ENCODE measurements at places on chromosomes 11 and 22.

DNA sequence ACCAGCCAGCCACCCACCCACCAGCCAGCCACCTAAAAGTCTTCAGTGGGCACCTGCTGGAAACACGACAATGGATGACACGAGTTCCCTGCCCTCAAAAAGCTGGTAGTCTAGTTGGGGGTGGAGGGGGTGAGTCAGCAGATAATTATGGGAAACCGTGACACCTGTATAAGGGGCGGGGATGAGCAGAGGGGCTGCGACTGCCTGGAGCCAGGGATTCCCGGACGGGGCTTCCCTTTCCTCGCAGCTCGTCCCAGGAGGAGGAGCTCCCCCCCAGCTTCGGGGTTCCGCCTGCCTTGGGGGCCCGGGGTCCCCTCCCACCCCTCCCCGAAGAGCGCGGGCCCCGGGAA, 2.3 kb upstream of the RTN4RL2 start:
- no peak for DNase-seq

DNA sequence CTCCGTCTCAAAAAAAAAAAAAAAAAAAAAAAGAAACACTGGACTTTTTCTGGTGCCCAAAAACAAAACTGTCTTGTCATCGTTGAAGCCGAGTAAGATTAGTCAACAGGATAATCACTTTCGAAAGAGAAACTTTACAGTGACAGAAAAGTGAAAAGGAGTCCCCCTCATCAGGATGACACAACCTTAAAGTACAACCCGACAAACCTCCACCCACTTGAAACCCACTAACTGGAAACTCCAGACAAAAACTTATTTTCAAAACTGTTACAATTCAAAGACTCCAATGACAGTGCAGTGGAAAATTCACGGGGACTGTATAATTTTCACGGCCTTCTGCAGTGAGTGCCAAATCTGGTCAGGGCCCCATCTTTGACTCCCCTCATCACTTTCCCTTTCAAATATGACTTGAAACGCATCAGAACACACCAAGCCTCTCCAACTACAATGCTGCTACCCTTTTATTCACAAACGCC, 1.3 kb downstream of the DENND5A start:
- DNase-seq, result no peak

DNA sequence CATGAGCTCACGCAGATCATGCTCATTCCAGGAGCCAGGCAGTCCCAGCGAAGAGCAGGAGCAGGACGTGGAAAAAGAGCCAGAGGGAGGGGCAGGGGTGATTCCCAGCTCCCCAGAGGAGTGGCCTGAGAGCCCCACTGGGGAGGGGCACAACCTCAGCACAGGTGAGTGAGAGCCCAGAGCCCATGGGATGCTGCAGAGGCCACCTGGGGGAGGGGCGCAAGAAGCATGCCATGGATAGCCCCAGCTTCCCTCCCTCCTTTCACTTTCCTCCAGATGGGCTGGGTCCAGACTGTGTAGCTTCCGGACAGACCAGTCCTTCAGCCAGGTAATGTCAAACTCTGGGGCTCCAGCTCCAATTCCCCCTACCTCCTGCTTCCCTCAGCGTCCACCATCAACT, 6.2 kb downstream of the SMTNL1 start:
- no peak for DNase-seq

DNA sequence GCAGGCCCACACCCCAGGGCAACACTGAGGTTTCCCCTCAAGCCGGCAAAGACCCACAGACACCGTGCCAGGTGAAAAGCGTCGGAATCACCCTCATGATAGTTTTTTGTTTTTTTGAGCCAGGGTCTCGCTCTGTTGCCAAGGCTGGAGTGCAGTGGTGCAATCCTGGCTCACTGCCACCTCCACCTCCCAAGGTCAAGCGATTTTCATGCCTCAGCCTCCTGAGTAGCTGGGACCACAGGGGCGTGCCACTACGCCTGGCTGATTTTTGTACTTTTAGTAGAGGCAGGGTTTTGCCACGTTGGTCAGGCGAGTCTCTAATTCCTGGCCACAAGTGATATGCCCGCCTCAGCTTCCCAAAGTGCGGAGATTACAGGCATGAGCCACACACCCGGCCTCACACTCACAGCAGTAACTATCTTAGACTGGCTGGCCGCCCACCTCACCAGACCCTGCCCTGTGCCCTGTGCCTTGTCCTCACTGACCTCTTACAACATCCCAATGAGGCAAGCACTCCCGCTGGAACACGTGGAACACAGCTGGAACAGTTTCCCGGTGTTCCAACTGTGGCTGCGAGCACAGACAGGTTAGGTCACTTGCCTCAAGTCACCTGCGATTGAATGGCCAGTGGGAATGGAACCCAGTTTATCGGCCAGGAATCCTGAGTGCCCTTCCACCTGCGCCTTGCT, 21.1 kb downstream of the LRRC10B start:
- DNase-seq, result no peak

DNA sequence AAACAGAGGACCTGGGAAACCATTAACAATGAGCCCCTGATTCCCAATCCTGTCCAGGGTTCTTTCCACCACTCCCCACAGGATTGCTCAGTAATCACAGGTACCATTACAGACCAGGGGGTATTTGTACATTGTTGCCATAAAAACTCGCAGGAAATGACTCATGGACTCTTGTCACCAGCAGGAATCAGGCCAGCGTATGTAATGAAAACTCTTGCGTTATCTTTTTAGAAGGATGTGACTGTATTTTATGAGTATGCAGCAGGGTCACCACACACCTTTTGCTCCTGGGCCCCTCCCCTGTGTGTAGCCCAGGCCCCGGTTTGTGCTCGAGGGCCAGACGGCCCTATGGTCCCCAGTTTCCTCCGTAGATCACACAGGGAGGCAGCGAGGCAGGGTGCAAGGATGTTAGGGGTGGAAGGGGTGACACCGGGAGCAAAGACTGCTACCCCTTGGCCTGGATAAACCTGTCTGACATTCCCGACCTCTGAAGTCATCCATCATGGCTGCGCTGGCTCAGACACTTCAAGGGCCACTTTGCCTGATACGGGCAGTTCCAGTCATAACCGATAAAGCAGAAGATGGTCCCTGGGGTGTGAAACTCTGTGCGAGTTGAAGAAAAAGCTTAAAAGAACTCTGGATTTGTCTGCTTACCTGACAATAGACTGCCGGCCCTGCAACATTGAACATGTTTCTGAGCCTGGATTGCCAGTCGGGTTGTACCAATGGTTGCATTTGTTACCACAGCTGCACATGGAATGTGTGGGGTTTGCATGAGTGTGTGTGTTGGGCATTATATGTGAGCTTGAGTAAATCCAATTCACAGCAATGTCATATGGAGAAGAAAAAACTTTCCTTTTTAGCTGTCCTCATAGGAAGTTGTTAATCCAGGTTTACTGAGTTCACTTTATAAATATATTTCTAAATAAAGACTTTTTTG, 56.9 kb downstream of the MICAL2 start:
- DNase-seq, result no peak
